ENCODE measurements at places on chromosomes 6 and 20. TPM values are rescaled to one million over a fixed set of nuclear protein-coding genes. Genes with fewer than 3 reads are reported as not detected.

DNA sequence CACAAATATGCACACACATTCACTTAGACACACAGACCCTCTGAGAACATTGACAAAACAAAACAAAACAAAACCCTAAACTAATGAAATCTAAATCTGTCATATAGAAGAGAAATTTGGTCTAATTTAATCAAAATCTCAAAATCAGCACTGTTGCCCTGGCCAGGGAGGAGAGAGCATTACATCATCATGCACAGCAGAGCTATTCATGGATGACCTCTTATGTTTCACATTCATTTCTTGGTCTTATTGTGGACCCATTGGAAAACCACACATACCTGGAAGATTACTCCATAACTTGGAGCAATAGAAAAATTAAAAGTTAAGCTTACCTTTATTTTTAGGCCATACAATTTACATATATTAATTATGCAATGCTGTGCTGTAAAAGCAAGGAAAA is 1223.6 kb upstream of the GJE1 start:
- no peaks in the 10 kb centered on the region for H3K36me3 ChIP-seq
- no peak overlapping the region for H3K27ac ChIP-seq
- H3K27me3 ChIP-seq: no peaks in the 10 kb centered on the region

DNA sequence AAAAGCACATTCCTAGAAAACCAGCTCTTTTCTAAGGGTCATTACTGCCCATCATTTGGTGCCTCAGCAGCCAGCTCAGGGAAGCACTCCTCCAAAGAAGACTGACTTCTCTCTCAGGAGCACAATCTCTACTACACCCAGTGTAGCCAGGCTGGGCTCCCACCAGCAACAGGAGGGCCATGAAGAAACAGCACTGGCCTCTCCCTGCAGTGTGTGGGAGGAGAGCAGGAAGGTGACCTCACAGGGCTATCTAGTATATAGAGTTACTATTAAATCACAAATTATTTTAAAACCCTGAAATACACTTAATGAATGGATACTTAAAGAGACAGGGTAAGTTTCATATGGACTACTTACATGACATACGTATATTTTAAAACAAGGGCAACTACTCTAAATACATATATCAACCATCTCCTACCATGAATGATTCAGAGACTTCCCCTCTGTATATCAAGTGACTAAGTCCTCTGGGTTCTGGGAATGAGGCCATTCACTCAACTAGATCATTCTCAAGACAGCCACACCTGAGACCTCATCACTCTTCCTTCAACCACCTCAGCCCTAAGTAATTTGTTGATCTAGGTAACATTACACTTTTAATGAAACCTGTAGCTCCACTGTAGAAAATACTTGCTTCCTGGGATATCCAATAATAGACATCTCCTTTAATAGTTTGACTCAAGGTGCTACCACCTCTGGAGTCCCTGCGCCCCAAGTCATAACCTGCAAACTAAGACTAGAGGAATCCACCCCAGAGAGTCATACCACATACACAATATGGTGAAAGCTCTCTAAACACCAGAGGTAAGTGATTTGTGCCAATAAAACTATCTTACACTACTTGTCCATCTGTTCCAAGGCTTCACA is 25.2 kb downstream of the TBX18 start:
- no peak overlapping the region for H3K27ac ChIP-seq
- H3K4me3 ChIP-seq: no peak overlapping the region
- H3K4me1 ChIP-seq: peaks cover 55% of the 10 kb centered on the region
- no peak for DNase-seq
- H3K27me3 ChIP-seq: no peaks in the 10 kb centered on the region

Gene CST2
- not detected for total RNA-seq

DNA sequence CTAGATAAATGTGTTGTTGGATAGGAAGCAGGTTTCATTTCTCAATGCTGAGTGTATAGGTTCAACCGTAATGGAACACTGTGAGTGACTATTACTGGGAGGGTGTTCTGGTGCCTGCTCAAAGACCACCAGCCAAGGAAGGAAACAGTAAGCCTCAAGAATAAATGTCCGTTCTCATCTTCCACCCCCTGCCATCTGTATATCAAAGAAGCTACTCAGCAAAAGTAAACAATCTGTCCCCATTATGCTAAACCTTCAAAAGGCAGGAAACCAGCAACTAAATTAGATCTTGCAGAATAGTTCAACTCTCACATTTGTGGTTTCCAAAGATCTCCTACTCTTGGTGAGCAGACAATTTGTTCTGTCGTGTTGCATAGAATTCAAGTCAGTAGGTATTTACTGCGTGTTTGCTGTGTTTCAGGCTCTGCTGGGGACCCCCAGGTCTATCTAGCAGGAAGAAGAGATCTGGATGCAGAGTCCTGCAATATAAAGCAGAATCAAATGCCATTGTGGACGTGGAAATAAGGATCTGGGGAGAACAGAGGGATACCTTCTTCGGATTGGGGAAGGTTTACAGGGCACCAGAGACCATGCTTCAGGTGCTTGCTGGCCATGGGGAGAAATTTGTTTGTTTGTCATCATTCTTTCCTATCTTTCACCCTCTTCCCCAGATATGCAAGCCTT is 87.3 kb downstream of the SCML4 start:
- no peak for DNase-seq
- H3K4me1 ChIP-seq: no peaks in the 10 kb centered on the region
- H3K4me3 ChIP-seq: no peak overlapping the region
- no peak overlapping the region for H3K27ac ChIP-seq
- H3K27me3 ChIP-seq: no peaks in the 10 kb centered on the region
- H3K36me3 ChIP-seq: no peaks in the 10 kb centered on the region

GRCh38 chr20:21684671-21685070 is 20.8 kb upstream of the PAX1 start:
- H3K4me3 ChIP-seq: no peak overlapping the region
- no peaks in the 10 kb centered on the region for H3K36me3 ChIP-seq
- DNase-seq: no peak
- H3K27me3 ChIP-seq: no peaks in the 10 kb centered on the region

Gene PHACTR2
- 87.7 TPM for total RNA-seq

Gene OLIG3
- not detected for total RNA-seq

DNA sequence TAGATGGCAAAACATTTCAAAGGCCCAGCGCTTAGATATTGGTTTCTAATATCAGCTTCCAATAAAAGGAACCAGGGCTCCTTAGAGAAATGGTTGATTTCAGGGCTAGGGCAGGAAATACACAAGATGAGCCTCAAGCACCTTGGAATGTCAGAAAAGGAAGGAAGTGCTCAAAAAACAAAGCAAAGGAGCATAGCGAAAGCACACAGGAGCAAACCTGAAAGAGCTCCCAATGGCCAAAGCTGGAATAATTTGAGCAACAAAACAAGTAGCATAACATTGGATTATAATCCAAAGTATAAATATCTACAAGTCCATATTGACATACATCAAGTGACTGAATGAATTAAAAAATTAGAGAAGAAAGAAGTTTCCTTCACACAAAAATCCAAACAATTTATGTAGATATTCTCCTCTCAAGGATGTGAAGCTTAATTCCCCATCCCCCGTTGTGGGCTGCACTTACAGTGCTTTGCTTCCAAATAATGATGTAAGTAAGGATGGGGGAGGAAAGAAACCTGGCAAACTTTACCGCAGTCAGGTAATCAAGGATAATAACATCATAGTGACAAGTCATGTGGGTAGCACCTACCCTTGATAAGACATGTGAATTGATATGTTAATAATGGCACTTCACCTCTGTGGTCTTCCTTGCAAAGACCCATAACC is 132.9 kb upstream of the DST start:
- H3K27me3 ChIP-seq: no peaks in the 10 kb centered on the region
- H3K4me1 ChIP-seq: peaks cover 36% of the 10 kb centered on the region
- H3K4me3 ChIP-seq: no peak overlapping the region
- H3K27ac ChIP-seq: peak overlapping the region; percentile 0

DNA sequence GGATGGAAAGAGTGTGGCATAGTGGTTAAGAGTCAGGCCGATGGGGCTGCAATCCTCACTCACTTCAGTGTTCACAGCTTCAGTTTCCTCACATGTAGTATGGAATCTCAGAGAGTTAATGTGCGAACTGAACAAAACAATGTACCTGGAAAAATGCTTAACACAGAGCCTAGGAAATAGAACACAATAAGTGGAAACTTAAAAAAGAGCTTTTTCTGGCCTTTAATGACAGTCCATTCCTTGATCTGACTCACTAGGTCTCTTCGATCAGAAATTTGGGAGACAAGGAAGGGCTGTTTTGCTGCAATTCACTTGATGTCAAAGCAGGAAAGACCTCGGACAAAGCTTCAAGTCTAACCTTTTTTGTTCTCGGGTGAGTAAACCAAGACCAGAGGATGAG is 56.1 kb downstream of the KCNB1 start:
- H3K36me3 ChIP-seq: no peaks in the 10 kb centered on the region
- H3K27me3 ChIP-seq: no peaks in the 10 kb centered on the region
- no peaks in the 10 kb centered on the region for H3K4me1 ChIP-seq
- DNase-seq: no peak
- no peak overlapping the region for H3K4me3 ChIP-seq

Gene TFAP2D
- total RNA-seq: not detected

Gene LSM14B
- total RNA-seq: 38.7 TPM

DNA sequence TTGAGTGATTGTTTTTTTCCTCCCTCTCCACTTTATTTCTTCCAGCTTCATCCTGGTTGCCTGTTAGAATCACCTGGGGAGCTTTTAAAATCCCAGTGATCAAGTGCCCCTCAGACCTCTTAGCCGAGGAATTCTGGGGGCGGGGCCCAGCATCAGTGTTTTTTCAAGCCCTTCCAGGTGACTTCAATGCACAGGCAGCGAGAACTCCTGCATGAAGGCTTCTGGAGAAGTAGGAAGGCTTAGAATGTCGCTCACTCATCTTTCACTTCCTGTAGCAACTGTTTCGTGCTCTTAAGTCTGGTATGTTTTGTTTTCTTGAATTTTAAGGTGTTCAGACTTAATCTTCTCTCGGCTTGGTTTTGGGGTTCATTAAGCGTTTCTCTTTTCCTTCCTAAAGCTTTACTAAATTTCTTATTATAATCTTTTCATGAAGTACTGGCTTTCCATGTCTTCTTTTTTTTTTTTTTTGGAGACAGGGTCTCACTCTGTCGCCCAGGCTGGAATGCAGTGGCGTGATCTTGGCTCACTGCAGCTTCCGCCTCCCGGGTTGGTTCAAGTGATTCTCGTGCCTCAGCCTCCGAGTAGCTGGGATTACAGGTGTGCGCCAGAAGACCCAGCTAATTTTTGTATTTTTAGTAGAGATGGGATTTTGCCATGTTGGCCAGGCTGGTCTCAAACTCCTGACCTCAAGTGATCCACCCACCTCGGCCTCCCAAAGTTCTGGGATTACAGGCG is 30.9 kb upstream of the TULP1 start:
- no peaks in the 10 kb centered on the region for H3K4me1 ChIP-seq
- H3K4me3 ChIP-seq: no peak overlapping the region
- no peaks in the 10 kb centered on the region for H3K36me3 ChIP-seq
- no peak for DNase-seq
- H3K27ac ChIP-seq: no peak overlapping the region
- H3K27me3 ChIP-seq: no peaks in the 10 kb centered on the region

GRCh38 chr6:146153040-146153758 is 124.3 kb downstream of the GRM1 start:
- DNase-seq: no peak
- no peak overlapping the region for H3K27ac ChIP-seq
- no peaks in the 10 kb centered on the region for H3K4me1 ChIP-seq
- no peaks in the 10 kb centered on the region for H3K36me3 ChIP-seq
- no peaks in the 10 kb centered on the region for H3K27me3 ChIP-seq

Gene LPA
- not detected for total RNA-seq

GRCh38 chr20:49797344-49797615 is 15.3 kb upstream of the SLC9A8 start:
- H3K27me3 ChIP-seq: no peaks in the 10 kb centered on the region
- H3K4me1 ChIP-seq: peaks cover 3% of the 10 kb centered on the region
- H3K27ac ChIP-seq: no peak overlapping the region
- no peaks in the 10 kb centered on the region for H3K36me3 ChIP-seq

GRCh38 chr20:62952968-62953838 is 694 bp downstream of the SLC17A9 start:
- H3K36me3 ChIP-seq: peaks cover 10% of the 10 kb centered on the region
- DNase-seq: no peak
- H3K4me3 ChIP-seq: peak overlapping the region; percentile 59
- peak overlapping the region; percentile 92 for H3K27ac ChIP-seq
- H3K4me1 ChIP-seq: peaks cover 27% of the 10 kb centered on the region
- no peaks in the 10 kb centered on the region for H3K27me3 ChIP-seq

Gene NRSN1
- total RNA-seq: not detected

- H3K27me3 ChIP-seq: no peaks in the 10 kb centered on the region
- H3K36me3 ChIP-seq: no peaks in the 10 kb centered on the region
- H3K4me1 ChIP-seq: peaks cover 29% of the 10 kb centered on the region
- H3K27ac ChIP-seq: peak overlapping the region; percentile 59
- no peak for DNase-seq
- H3K4me3 ChIP-seq: peak overlapping the region; percentile 44
Observed at GRCh38 chr6:41724228-41724580, 11.2 kb downstream of the TFEB start.

GRCh38 chr6:132893772-132894490 is 79.6 kb downstream of the RPS12 start:
- no peaks in the 10 kb centered on the region for H3K27me3 ChIP-seq
- no peaks in the 10 kb centered on the region for H3K4me1 ChIP-seq
- DNase-seq: no peak
- no peaks in the 10 kb centered on the region for H3K36me3 ChIP-seq

DNA sequence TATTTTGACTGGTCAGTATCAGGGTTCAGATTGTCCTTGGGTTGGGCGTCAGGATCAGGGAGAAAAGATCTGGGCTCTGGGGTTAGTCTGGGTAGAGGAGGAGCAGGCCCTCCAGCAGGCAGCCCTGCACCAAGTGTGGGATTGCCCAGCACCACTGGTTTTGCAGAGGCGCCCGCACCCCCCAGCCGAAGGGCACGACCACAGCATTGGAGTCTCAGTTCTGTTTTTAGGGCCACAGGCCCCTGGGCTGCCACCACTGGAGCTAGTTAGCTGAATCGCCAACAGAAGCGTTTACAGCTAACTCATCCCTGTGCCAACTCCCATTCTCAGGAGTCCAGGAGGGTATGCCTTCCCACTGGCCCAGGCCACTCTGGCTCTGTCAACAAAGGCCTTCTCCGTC is 84.2 kb downstream of the TCP11 start:
- H3K36me3 ChIP-seq: peaks cover 18% of the 10 kb centered on the region
- H3K4me1 ChIP-seq: peaks cover 85% of the 10 kb centered on the region
- no peak overlapping the region for H3K27ac ChIP-seq
- no peaks in the 10 kb centered on the region for H3K27me3 ChIP-seq
- DNase-seq: no peak

Gene RPS10
- 1,344 TPM for total RNA-seq

All from thoracic aorta (tissue), 2 donors.